Dermis microvascular lymphatic vessel endothelial cell (primary cell): ENCODE measurements at places on chromosomes 2 and 18. TPM values are rescaled to one million over a fixed set of nuclear protein-coding genes. Genes with fewer than 3 reads are reported as not detected.

DNA sequence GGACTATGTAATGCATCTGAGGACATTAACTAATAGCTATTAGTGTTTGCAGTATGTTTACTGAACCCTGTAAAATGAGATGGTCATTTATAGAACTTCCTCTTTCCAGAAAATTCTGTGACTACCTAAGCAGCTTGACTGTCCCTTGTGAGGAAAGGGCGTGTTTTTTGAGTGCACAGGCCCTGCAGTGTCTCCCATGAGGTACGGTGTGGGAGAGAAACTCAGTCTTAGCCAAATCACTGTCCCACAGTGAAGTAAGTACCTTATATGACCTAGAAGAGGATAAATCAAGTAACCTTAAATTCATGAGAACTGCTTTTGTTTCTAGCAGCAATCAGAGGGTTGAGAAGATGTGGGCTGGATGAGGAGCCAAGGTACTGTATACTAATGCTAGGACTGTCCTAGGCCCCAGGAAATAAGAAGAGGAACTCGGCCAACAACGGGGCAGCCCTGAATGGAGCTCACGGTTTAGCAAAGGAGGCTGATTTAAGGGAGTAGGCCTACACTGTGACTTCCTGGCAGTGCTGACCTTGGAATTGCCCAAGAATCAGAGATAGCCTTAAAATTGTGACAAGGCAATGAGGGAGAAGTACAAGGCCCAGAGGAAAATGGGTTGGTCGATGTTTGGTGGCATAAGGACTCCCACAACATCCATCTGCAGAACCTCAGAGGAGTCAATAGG, 103.5 kb upstream of the CTAGE1 start:
- DNase-seq, result no peak

DNA sequence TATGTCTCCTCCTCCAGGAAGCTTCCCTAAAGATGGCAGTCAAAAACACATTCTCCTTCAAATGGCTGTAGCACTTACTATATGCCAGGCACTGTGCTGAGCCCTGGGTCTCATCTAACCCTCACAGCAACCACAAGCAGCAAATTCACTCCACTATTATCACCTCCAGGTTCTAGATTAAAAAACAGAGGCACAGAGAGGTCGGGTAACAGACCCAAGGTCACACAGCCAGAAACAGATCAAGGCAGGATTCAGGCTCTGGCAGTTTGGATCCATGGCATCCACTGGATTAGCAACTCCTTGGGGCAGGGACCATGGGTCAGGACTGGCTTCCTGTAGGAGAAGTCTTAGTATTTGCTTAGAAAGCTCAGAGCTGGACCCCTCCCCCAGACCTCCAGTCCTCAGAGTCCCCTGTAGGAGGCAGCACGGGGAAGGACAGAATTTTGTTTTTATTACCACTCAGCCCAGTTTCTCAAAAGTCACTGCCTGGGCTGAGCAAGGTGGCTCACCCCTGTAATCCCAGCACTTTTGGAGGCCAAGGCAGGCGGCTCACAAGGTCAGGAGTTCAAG, 34.4 kb downstream of the ZFP36L2 start:
- no peak for DNase-seq

Gene FOXD4L1
- total RNA-seq, result not detected in 2 replicates

GRCh38 chr18:68299906-68300305, 415.0 kb downstream of the TMX3 start:
- DNase-seq, result no peak

- no peak for DNase-seq
Observed at GRCh38 chr2:220154304-220154703, 526.9 kb downstream of the SLC4A3 start.

Gene SLC25A52
- total RNA-seq, result not detected in 2 replicates

DNA sequence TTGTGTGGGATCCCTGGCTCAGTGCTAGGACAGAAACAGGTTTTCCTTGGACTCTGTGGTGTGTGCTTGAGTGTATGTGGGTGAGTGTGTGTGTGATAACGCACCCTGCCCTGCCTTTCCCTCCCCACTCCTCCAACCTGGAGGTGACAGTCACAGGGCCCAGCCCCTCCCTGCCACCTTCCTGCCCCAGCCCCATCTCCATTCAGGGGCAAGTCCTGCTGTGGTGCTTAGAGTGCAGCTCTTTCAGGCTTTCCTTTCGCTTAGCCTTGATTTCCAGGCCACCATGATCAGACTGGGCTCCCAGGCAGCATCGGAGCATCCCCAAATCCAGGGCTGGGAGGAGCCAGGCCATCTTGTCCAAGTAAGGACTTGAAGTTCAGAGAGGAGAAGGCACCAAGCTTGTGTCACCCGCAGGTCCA, 185.2 kb downstream of the ZFP36L2 start:
- no peak for DNase-seq

DNA sequence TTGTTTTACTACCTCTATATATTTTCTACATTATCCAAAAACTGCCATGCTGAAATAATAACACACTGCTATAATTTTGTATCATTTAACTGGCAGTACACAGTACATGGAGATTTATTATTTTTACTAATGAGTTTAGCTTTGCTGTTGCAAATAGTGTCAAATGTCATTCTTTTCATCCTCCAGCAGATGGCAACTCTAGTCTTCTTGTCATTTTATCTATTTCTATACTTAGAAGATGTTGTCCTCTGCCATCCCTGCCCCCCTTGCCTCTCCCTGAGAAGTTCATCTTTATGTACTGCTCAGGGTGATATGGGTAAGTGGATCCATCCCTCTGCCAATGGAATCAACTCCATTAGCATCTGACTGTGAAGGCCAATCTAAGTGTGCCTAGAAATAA, 21.7 kb upstream of the LRRTM1 start:
- DNase-seq, result peak; percentile 18

Gene RESP18
- not detected in 2 replicates for total RNA-seq

DNA sequence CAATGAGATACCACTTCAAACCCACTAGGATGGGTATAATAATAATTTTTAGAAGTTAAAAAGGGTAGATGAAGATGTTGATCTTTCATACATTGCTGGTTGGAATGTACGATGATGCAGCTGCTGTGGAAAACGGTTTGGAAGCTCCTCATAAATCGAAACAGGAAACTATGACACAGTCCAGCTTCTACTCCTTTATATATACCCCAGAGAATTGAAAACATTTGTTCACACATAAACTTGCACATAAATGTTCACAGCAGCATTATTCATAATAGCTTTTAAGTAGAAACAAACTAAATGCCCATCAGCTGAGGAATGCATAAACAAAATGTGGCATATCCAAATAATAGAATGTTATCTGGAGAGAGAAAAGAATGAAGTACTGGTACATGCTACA, 95.0 kb downstream of the STRADB start:
- DNase-seq, result no peak

DNA sequence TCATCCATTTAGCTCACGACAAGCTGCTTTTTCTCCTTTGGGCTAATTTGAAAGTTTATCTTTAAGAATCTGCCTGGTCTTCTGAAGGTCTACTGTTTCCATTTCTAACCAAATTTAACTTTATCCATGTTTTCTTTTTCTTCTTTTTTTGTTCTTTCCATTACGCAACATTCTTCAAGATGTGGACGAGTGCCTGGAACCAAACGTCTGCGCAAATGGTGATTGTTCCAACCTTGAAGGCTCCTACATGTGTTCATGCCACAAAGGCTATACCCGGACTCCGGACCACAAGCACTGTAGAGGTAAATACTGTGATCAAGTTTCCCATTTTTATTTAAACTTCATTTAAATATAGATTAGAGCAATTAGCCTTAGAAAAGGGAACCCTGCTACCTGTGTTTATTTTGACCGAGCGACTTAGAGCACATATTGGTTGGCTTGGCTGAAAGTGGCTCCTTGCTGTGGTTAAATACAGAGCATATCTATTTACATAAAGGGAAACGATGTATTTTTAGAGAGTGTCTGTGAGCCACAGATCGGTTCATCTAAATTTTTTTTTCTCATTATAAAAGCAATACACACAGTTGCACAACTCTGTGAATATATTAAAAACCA, 183.4 kb upstream of the RASGRP3 start:
- DNase-seq, result no peak

- DNase-seq, result no peak
Observed at GRCh38 chr18:59048378-59048777, 91.3 kb upstream of the SEC11C start.

DNA sequence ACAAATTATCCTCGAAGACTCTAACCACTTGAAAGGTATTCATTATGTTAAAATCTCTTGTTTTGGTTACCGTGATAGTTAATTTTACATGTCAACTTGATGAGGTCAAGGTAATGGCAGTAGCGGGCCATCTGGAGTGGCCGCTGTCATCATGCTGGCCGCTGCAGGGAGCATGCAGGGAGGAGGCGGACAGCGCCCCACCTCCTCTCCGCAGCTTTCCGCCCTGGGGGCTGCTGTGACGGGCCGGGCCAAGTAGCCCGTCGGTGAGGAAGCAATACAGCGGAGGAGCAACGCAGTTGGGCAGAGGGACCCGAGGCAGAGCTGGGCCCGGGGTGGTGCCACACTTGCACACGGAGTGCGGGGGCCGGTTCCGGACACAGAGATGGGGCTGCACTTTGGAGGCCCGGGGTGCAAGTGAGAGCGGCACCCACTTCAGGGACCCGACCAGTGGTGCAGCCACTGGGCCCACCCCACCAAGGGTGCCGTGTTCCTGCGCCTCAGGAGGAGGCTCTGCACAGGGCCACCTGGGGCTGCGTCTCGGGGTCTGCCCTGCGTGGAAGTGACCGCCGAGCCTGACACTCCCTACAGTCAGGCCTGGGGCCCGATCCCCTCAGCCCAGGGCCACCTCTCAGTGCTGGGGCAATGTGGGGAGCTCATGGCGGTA, 452.4 kb downstream of the LRATD1 start:
- no peak for DNase-seq

- no peak for DNase-seq
Observed at GRCh38 chr18:38900031-38900430, 1334.4 kb upstream of the CELF4 start.

Gene PSMA8
- total RNA-seq, result not detected in 2 replicates

Gene PUS10
- total RNA-seq, result 5.4 and 6.2 TPM in 2 replicates

DNA sequence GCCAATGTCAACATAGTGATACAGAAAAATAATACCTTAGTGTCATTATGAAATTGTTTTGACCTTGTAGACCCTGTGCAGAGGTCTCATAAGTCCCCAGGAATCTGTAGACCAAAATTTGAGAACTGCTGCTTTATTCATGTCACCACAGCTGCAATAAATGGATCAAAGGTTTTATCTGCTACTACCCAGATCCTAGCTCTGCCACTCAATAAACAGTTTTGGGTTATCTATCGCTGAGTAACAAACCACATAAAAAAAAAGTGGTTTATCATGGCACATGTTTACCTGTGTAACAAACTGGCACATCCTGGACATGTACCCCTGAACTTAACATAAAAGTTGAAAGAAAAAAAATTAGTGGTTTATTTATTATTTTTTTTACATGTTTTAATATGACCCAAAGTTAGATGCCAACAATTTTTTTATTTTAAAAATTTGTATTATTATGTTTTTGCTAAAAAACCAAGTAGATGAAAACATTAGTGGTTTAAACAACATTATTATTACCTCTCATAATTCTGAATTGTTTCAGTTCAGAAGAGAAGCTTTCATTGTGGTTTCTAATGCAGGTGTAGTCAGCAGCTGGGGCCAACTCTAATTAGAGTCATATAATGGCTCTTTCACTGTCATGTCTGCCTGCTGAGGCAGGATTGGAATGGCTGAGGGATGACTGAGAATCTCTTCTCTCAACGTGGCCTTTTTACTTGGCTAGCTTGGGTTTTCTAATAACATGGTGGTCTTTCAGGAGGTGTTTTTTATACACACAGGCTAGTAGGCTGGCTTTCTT, 103.3 kb upstream of the SLC38A11 start:
- DNase-seq, result no peak

Gene COQ10B
- total RNA-seq, result 20.5 and 27.8 TPM in 2 replicates

DNA sequence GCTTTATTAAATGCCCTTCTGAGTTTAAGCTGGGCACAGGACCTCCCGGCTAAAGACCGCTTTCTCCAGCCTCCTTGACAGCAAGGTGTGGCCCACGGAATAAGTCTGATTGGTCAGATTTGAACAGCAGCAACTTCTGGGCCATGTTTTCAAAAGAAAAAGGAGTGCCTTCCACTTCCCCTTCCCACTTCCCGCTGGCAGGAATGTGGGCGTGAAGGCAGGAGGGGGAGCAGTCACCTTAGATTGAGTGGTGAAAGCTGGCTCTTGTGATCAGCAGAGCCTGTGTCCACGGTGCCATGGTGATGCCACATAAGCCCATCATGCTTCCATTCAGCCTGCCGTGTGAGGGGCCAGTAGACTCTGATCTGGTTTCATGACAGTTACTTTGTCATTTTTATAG, 136.6 kb upstream of the GLI2 start:
- DNase-seq, result no peak

DNA sequence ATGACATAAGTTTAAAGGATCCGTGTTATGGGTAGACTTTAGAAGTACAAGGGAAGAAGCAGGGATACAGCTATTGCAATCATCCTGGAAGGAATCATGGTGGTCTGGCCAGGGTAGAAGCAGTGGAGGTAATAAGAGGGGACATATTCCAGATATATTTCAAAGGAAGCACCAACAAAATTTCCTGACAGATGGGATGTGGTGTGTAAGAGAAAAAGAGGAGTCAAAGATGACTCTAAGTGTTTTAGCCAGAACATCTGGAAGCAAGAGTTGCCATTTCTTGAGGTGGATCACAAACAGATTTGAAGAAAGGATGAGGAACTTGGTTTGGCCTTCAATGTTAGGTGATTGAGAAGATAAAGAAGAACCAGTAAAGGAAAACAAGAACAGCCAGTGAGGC, 133.1 kb upstream of the CTAGE1 start:
- no peak for DNase-seq
